ENCODE measurements at places on chromosomes 1 and 21. TPM values are rescaled to one million over a fixed set of nuclear protein-coding genes. Genes with fewer than 3 reads are reported as not detected.

Gene S100A2
- polyA plus RNA-seq = 0.71 TPM

Gene CD58
- 2.8 TPM for polyA plus RNA-seq

Gene SYCP1
- not detected for polyA plus RNA-seq

Gene PLA2G2C
- not detected for polyA plus RNA-seq

Gene TBX15
- polyA plus RNA-seq = 0.14 TPM

Gene S100A7
- polyA plus RNA-seq = not detected

Gene HSPB7
- 0.19 TPM for polyA plus RNA-seq

Gene SPRR2A
- not detected for polyA plus RNA-seq

Gene KCNT2
- 2.3 TPM for polyA plus RNA-seq

Gene TRIM58
- not detected for polyA plus RNA-seq

Gene TRAF3IP3
- polyA plus RNA-seq = not detected

Gene BRWD1
- polyA plus RNA-seq = 9.3 TPM

Gene LCE1B
- not detected for polyA plus RNA-seq

Gene TRAF5
- 11.7 TPM for polyA plus RNA-seq

Gene DNALI1
- polyA plus RNA-seq = 10.9 TPM

Gene CORT
- polyA plus RNA-seq = 0.09 TPM

Gene CADM3
- 8.5 TPM for polyA plus RNA-seq

Gene IGSF21
- polyA plus RNA-seq = 22.5 TPM

Gene FCAMR
- polyA plus RNA-seq = not detected

Gene JAM2
- 3.0 TPM for polyA plus RNA-seq

Gene TRIM17
- polyA plus RNA-seq = 1.1 TPM

Gene LPAR3
- 17.1 TPM for polyA plus RNA-seq

Gene TMEM52
- polyA plus RNA-seq = 30.2 TPM

Gene RAP1GAP
- polyA plus RNA-seq = 9.9 TPM

Gene KRTAP7-1
- not detected for polyA plus RNA-seq
